ENCODE measurements at places on chromosomes 2 and 18.

DNA sequence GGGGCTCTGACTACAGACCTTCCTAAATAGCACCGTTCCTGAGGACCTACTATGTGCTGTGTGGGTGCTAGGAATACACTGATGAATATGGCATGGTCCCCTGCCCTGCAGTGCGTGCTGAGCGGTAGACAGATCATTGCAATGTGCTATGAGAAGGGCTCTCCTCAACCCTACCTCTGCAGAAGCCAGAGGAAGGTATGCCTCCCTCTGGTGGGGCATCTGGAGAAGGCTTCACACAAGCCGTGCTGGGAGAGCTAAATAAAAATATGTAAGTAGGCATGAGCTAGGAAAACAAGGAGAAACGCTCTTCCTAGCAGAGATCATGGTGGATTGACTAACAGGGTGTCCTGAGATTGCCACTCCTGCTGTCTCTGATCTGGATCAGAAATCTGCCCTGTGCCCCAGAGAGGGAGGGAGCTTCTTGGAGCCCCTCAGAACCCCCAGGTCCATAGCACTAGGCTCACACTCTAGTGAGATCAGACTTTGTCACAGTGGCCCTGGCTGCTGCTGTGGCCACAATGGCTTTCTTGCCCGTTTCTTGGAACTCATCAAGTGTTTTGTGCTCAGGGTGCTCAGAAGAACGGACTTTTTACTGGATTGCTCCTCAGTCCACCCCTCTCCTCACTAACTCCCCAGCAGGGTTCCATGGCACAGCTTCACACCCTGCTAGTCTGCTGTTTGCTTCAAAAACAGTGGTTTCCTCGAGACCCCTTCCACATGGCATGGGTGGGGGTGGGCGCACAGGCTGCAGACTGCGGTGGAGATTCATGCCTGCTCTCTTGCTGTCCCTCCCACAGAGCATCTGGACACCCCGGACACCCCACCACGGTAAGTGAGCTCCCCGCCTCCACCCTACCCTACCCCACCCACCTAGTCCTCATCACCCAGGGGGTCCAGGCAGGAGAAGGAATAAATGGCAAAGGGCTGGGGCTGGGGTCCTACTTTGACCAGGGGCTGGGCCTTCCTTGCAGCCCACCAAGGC, 14.2 kb downstream of the SIGLEC15 start:
- DNase-seq: no peak

DNA sequence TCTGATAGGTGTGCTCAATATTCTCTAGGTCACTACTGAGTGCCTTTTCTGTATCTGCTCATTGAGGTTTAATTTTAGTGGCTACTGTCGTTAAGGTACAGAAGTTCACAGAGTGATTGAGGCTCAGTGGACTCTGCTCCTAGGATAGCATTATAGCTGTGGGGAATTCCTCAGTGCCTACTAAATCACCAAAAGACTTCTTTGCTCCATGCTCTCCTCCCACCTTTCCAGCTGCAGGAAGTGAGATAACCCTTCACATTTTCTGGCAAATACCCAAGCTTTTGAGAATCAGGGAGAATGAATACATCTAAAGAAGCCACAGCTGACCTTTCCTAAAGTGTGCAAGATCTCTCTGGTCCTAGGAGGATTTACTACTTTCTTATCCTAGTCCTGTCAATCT, 95.2 kb upstream of the FSIP2 start:
- no peak for DNase-seq

GRCh38 chr2:173300458-173300857, 54.2 kb upstream of the CDCA7 start:
- no peak for DNase-seq

DNA sequence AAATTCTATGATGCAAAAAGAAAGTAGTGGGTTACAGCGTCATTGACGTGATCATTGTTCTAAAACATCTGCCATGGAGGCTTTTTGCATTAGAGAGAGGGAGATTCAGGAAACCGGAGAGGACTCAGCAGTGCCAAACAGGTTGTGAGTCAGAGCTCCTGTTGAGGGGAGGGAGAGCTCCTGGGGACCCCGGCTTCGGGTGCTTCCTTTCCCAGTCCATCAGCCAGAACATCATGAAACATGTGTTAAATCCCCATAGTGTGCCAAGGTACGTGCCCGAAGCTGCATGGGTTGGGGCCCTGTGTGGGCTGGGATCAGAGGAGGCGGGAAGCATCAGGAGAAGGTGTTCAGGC, 791 bp upstream of the CYRIA start:
- no peak for DNase-seq

GRCh38 chr18:35775887-35776286, 194.3 kb downstream of the GALNT1 start:
- DNase-seq: no peak

GRCh38 chr2:128797533-128797932, 478.9 kb upstream of the HS6ST1 start:
- DNase-seq: no peak

GRCh38 chr2:205722283-205722918, 40.1 kb downstream of the NRP2 start:
- no peak for DNase-seq

Measured in activated CD8-positive, alpha-beta memory T cell treated with anti-CD3 and anti-CD28 coated beads for 1 hour (primary cell).